Stimulated activated CD8-positive, alpha-beta memory T cell treated with anti-CD3 and anti-CD28 coated beads, Interleukin-15, amount 100 ng/mL, for 24 hours (primary cell): ENCODE measurements at places on chromosomes 2 and 18.

GRCh38 chr2:41774011-41774605 lies 273.7 kb upstream of the PKDCC start:
- DNase-seq = no peak

DNA sequence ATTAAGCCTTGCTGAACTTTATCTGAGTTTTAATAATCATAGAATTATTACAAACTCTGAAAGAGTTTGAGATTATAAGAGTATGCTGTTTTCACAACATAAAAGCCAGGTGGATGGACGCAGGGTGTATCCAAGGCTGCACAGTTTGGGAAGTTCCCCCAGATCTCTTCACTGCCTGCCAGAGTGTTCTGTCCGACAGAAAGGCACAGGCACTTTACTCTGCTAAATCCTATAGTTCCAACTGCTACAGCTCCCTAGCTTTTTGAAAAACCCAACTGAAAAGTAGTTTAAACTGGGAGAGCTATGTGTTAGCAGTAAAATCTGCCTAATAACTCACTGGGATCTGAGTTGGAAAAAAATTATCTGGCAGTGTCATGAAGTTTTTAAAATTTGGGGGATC lies 38.0 kb downstream of the MFSD6 start:
- no peak for DNase-seq

- no peak for DNase-seq
These were observed 2.9 kb downstream of the TNFRSF11A start for GRCh38 chr18:62327977-62328376.

GRCh38 chr2:60899230-60899891 lies 18.0 kb downstream of the REL start:
- DNase-seq = no peak

DNA sequence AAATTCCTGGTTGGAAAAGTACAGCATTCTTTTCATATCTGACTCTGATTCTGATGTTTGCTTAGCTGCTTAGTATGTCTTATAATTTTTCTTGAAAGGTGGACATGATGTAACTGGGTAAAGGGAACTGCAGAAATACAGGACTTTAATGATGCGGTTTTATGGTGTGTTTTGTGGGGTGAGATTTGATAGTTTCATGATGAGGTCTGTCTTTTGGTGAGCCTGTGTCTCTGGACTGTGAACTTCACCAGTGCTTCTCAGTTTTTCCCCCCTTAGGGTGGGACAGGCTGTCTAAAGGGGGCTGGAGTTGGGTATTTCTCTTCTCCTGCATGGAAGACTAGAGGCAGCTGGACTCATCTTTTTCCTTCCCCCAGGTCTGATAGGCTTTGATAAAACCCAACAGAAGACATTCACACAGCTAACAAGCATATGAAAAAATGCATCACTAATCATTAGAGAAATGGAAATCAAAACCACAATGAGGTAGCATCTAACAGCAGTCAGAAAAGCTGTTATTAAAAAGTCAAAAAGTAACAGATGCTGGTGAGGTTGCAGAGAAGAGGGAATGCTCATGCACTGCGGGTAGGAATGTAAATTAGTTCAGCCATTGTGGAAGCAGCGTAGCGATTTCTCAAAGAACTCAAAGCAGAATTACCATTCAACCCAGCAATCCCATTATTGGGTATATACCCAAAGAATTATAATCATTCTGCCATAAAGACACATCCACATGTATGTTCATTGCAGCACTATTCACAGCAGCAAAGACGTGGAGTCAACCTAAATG lies 77.6 kb downstream of the EPC2 start:
- DNase-seq = no peak

DNA sequence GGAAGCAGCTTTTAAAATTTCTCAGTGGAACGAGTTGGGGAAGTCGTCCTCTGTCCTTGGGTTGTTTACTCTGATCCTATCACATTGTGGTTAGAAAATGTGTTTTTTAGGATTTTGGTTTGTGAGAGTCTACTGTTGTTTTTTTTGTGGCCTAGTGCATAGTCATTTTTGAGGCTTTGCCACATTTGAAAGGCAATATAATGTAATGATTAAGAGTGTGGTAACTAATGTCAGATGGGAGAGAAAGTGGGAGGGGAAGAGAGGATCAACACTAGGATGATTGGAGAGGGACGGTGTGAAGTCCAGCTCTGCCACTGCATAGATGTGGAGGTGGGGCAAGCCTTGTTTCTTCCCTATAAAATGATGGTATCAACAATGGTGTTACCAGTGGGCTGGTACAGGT lies 8.5 kb downstream of the SP140L start:
- no peak for DNase-seq

DNA sequence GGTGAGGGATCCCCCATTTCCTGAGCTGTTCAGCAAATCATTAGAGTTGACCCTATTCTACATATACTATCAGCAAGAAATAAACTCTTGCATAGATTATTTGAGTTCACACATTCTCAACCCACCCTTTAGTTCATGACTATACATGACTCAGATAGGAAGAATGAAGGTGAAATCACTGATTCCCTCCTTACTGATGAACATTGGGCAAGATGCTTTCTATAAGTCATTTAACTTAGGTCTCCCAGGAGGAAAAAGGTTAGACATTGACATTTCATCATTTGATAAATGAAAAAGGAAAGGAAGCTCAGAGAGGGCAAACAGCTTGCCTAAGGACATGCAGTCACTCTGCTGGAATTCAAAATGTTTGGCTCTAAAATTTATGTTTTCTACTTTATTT lies 408.0 kb downstream of the TMEM182 start:
- no peak for DNase-seq

GRCh38 chr2:143480601-143481236 lies 351.5 kb downstream of the ARHGAP15 start:
- DNase-seq = no peak

GRCh38 chr2:180905002-180905401 lies 75.4 kb upstream of the UBE2E3 start:
- DNase-seq = no peak

- DNase-seq = no peak
These were observed 292.1 kb downstream of the RDH14 start for GRCh38 chr2:18268400-18268799.
